ENCODE measurements at places on chromosomes 12 and 14.

- DNase-seq: peak; percentile 65
Measured at GRCh38 chr14:68977718-68978171, 1.4 kb downstream of the ACTN1 start.

DNA sequence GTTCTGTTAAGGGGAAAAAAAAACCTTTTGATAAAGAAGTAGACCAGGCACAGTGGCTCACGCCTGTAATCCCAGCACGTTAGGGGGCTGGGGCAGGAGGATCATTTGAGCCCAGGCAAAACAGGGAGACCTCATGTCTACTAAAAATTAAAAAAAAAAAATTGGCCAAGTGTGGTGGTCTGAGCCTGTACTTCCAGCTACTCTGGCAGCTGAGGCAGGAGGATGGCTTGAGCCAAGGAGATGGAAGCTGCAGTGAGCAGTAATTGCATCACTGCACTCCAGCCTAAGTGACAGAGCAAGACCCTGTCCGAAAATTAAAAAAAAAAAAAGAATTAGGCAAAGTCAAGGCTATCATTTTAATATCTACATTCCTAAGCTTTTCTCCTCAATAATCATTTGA is 124.8 kb upstream of the CPM start:
- DNase-seq: no peak

DNA sequence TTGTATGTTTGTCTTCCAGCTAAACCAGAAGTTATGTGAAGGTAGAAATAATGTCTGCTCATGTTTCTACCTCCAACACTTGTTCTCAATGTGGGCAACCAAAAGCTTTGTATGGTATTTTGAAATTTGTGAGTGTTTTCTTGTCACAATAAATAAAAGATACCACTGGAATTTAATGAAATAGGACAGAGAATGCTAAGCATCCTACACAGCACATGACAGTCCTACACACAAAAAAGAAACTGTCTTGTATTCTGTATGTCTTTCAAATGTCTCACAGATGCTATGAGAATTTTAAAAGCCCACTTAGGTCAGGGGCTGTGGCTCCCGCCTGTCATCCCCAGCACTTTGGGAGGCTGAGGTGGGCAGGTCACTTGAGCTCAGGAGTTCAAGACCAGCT is 68.9 kb downstream of the RALGAPA1 start:
- DNase-seq: no peak

GRCh38 chr12:50720085-50720484 is 43.8 kb upstream of the ATF1 start:
- no peak for DNase-seq

DNA sequence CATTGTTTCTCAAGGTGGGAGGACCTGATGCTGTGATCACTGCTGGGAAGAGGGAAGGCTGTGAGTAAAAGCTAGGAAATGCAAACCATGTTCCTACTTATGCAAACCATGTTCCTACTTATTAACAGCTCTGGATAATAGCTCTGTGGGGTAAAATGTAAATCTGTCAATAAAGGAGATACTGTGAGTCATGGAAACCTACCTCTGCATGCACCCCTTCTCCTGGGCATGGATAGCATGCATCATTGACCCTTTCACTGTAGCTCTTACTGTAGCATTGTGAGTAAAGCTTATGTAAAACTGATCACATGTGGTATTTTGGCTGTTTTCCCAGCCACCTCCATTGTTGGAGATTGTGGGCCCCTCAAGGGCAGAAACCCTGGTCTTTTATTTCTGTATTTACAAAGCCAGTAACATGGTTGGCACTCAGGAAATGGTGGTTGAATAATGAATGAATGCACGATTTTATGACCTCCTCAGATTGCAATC is 253.7 kb downstream of the GRIN2B start:
- DNase-seq: no peak

GRCh38 chr12:130444061-130444460 is 106.4 kb downstream of the PIWIL1 start:
- DNase-seq: no peak

DNA sequence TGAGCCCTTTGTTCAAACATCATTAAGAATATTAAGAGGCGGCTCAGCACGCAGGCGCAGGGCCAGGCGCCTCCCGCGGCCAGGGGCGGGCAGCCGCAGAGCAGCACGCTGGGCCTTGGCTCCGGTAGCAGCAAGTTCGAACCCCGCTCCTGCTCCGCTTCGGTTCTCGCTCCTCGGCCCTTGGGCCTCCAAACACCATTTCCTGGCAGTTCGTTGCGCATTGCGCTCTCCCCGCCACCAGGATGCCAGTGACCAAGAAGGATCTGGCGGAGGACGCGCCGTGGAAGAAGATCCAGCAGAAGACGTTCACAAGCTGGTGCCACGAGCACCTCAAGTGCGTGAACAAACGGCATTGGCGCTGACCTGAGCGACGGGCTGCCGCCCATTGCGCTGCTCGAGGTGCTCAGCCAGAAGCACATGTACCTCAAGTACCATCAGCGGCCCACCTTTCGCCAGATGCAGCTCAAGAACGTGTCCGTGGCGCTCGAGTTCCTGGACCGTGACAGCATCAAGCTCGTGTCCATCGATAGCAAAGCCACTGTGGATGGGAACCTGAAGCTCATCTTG is 6.9 kb upstream of the ACVRL1 start:
- DNase-seq: no peak

GRCh38 chr12:108173160-108173559 is 44.1 kb downstream of the WSCD2 start:
- DNase-seq: peak; percentile 81

- DNase-seq: no peak
Measured at GRCh38 chr14:31068235-31068634, 42.1 kb upstream of the STRN3 start.

GRCh38 chr12:92554158-92555073 is 148.4 kb upstream of the PLEKHG7 start:
- DNase-seq: no peak

- DNase-seq: peak; percentile 90
Measured at GRCh38 chr14:55103005-55103640, 25.9 kb upstream of the LGALS3 start.

- DNase-seq: no peak
Measured at GRCh38 chr14:105864116-105864515, 337.7 kb downstream of the TMEM121 start.

- DNase-seq: no peak
Measured at GRCh38 chr14:57847096-57847495, 18.8 kb downstream of the SLC35F4 start.

DNA sequence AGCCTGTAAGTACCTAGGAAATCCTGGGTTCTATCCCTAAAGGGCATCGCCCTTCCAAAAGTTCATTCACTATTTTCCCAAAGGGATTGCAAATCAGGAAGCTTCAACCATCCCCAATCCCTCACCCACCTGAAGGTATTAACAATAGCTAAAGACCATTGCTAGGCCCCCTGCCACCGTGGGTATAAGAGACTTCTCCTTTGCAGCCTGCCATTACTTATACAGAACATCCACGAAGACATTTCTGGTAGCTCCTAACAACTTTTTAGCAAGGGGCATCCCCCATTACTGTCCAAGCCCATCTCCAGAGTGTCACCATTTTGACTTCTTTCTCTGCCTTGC is 384 bp upstream of the SMUG1 start:
- DNase-seq: no peak

- no peak for DNase-seq
Measured at GRCh38 chr12:49888461-49889151, 15.1 kb downstream of the FAIM2 start.

- no peak for DNase-seq
Measured at GRCh38 chr12:9333161-9333560, 125.0 kb upstream of the PZP start.
